ENCODE measurements at places on chromosomes 7 and 10.
A peak's percentile ranks its signal among the peaks of the same experiment; 100 is the strongest.

- peak; percentile 19 for DNase-seq
Measured at GRCh38 chr10:484925-485661, 204.4 kb downstream of the DIP2C start.

- peak; percentile 62 for DNase-seq
Measured at GRCh38 chr7:41881331-41882130, 178.6 kb upstream of the INHBA start.

- DNase-seq, result no peak
Measured at GRCh38 chr7:112678626-112679025, 111.6 kb downstream of the TMEM168 start.

DNA sequence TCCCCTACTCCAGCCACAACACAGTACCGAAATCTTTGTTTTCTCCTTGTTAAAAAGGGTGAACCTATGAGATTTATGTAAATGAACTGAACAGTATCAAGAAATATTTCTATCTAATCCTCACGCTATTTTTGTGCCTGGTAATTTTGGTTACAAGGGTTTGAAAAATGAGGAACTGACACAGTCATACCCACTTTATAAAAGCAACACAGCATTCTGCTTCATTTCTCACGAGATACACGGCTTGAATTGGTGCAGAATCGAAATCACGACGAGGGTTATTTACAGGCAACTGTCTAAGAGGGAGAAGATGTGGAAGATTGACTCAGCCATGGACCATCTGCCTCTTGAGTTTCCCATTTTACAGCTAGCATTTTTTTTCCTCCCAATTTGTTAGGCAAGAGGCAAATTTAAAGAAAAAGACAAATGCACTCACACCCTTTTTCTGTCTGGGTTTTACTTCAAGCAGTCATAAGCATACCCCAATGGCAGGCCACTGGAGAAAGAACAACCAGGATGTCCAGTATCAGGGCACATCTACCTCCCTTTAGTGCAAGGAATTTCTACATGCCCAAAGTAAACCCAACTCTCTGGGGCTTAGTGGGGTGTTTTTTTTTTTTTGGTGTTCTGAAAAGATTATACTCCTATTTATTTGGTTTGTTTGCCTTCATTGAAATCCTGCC, 108.1 kb downstream of the ITGB8 start:
- DNase-seq, result no peak

DNA sequence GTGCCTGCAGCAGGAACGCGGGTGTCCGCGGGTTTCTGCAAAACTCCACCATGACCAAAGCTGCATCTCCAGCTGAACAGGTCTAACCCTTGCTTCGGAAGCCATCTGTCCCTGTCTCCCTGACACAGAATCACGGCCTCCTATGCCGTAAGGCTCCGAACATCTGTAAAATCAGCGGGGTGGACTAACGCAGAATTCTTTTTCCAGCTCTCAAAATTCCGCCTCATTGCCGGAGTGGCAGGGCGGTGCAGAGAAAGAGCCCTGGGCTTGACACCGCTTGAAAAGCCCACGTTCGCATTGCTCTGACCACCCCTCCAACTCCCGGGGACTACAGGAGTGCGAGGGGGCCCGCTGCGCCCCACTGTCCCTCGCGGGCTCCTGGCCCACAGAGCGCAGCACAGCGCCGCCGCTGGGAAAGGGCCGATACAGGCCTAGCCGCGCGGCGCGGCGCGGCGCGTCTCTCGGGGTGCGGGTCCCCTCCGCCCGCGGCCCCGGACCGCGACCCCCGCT, 409 bp downstream of the DNMBP start:
- DNase-seq, result no peak

GRCh38 chr7:128427289-128427891, 17.6 kb upstream of the IMPDH1 start:
- DNase-seq, result peak; percentile 59

GRCh38 chr10:59905066-59905730, 1.2 kb downstream of the CCDC6 start:
- DNase-seq, result no peak

- no peak for DNase-seq
Measured at GRCh38 chr7:82419200-82419599, 24.4 kb downstream of the CACNA2D1 start.

- DNase-seq, result no peak
Measured at GRCh38 chr7:114628362-114628761, 213.7 kb downstream of the FOXP2 start.

DNA sequence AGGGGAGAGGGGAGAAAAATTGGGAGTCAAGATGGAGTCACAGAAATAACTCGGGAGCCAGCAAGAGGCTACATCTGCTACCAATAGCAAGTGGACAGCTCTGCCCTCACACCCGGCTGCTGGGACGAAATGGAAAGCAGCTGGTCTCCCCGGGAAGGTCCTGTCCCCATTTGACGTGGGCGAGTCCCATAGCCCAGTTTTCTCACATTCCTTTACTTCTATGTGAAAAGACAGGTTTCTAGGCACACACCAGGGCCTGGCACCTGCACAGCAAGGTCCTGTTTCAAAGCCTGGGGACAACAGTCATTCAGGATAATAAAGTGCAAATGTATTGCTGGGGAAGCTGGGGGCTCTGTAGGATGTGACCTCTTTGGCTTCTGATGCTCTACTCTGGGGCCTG, 162.6 kb downstream of the OAT start:
- DNase-seq, result no peak

DNA sequence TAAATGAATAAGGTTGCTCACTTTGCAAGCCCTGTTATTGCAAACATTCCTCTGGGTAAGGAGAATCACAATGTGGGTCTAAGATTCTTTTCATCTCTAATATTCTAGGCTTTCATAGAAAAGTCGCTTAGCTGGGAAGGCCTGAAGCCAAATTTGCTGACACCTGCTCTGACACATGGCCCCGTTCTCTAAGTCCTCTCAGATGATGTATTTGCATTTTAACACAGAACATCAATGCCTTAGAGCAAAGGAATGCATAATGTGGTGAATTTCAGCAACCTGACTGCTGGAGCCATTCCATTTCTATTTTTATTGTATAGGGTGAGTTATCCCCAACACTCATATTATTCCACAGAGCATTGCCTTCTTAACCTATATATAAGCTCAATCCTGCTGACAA, 682.1 kb upstream of the NRP1 start:
- DNase-seq, result no peak

GRCh38 chr10:73910764-73911552, at the start of gene PLAU:
Gene PLAU (plus strand): TSS chr10:73911132. CDS start chr10:73911556, 424 bp downstream.
- DNase-seq, result peak; percentile 30

DNA sequence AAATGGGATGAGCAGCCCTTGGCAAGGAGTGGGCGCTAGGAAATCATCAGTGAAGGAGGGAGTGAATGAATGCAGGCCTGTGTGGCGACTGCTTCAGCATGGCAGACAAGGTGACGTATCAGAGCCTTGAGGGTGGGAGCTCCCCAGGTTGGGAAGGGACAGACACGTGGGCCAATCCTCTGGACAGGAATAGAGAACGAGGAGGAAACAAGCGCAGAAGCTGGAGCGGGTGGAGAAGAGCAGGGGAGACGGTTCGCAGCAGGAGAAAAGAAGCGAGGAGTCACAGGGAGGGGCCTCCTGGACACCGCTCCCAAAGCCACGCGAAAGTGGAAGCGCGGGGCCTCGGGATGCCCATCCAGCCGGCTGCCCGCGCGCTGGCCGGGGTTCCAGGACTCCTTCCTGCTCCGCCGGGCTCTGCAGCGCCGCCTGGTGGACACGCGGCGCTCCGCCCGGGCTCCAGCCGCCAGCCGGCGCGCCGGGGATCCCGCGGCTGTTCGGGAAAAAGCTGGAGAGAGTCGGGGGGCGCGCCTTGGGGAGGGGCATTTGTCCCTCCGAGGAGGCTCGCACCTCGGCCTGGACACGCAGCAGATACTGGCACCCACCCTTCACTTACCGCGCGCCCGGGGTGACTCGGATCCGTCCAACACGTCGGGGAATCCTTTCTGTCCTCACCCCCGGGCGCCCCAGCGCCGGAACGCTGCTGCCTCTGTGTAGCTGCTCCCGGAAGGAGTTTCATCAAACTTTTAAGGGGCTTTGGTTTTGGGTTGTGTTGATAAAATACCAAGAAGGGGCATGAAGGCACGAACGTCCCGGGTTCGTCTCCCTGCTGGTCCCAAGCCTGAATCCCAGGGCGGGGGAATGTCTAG, 6.3 kb downstream of the ZNF503 start:
- DNase-seq, result no peak

DNA sequence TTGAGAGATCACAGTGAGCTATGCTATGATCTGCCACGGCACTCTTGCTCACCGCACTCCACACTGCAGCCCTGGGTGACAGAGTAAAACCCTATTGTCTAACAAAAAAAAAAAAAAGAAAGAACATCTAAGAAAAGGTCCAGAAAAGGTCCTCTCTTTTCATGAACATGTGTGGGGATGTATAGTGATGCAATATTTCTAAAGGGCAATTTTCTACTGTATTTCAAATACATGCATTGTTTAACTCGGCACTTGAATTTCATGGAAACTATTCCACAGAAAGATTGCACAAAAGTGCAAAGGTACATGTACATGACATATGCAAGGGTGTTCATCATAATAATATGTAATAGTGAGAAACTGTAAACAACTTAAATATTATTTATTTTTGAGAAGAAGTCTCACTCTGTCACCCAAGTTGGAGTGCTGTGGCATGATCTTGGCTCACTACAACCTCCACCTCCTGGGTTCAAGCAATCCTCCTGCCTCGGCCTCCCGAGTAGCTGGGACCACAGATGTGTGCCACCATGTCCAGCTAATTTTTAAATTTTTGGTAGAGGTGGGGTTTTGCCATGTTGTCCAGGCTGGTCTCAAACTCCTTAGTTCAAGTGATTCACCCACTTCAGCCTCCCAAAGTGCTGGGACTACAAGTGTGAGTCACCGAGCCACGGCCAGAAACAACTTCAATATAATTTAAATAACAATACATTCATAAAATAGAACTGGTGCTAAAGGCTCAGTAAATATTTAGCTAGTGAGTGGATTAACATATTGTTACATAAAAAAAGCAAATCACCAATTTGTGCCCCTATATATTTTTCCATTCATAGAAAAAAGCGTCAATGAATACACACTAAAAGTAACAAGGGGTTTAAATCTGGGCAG, 1.3 kb upstream of the PPRC1 start:
- no peak for DNase-seq

DNA sequence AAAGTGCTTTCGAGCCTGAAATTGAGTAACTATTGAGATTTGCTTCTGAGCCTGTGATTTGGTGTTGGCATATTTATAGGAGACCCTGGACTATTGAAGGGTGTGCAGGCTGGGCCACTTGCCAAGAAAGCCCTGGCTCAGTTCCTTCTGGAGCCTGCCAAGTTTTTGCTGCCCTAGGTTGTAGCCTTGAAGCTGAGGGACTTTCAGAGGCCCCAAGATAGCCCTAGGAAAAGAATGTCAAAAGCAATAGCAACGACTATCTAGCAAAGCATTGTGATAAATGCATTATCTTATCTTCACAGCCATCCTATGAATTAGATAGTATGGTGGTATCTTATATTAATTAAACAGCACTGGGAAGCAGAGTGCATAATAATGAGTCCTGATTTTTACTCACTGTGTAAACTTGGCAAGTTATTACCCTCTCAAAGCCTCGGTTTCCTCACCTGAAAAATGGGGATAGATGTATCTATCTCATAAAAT, 473.7 kb upstream of the PODXL start:
- DNase-seq, result no peak

DNA sequence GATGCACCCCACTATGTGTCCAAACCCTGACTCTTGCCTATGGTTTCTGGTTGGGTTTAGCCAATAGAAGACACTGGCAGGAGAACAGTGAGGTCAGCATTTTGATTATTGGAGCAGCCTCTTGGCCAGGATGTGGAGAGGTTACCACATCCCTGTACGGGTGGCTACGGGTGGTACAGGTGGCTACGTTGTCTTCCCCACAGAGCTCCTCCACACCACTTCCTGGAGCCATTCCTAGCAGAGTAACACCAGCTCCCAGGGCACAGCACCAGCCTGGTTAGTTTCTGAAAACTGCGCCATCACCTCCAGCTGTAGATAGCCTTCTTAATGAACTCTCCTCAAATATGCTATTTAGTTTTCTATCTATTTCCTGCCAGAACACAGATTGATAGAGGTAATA, 445.2 kb downstream of the INHBA start:
- no peak for DNase-seq

DNA sequence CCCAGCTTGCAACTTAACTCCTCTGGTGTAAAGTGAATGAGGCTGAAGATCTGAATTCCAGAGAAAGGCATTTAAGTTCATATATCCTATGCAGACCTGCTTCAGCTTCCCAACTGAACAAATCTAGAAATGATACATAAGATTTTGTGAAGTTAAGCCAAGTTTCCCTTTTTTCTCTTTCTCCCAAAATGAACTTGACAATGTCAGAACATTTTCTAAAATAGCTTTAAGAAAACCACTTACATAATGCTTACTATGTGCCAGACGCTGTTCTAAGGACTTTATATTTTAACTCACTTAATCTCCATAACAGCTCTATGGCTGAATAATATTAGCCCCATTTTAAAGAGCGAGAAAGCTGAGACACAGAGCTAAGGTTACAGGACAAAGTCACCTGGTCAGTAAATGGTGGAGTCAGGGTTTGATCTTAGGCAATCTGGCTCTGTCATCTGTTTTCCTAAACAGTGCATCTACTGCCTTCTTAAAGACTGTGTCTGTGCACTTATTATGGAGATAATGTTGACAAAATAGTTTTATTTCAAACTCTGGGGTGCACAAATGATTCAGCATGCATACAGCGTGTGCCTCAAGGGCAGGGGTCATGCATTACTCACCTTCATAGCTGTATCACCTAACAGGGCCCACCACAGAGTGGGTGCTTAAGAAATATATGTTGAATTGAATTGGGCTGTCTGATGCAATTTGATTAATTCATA, 66.8 kb downstream of the RHOBTB1 start:
- DNase-seq, result no peak

Data from CD4-positive, alpha-beta T cell treated with Interleukin-15 for 4 hours (primary cell).